ENCODE measurements at places on chromosomes 11 and 22.
A peak's percentile ranks its signal among the peaks of the same experiment; 100 is the strongest.

GRCh38 chr11:105192115-105192514 lies 52.5 kb upstream of the CARD18 start:
- no peak overlapping the region for H3K4me3 ChIP-seq
- DNase-seq: no peak
- no peaks in the 10 kb centered on the region for H3K4me1 ChIP-seq

DNA sequence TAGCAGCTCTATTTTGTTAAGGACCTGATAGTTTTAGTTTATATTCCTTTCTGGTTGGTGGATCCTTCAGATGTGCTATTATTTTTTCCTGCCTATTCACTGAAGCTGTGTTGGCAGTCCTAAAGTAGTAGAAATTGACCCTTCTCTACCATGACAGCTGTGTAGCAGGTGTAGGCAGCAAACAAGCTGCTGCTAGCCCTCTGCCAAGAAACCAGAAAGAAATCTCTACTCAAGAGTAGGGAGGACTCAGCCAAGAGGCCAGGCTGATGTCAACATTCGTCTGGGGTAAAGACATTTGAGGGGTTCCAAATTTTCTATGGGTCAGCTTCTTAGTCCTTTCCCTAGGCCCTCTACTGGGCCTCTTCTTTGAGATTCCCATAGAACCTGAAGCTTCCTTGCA lies 51.2 kb downstream of the CSTF3 start:
- H3K27ac ChIP-seq: no peak overlapping the region
- H3K4me1 ChIP-seq: no peaks in the 10 kb centered on the region
- DNase-seq: no peak

DNA sequence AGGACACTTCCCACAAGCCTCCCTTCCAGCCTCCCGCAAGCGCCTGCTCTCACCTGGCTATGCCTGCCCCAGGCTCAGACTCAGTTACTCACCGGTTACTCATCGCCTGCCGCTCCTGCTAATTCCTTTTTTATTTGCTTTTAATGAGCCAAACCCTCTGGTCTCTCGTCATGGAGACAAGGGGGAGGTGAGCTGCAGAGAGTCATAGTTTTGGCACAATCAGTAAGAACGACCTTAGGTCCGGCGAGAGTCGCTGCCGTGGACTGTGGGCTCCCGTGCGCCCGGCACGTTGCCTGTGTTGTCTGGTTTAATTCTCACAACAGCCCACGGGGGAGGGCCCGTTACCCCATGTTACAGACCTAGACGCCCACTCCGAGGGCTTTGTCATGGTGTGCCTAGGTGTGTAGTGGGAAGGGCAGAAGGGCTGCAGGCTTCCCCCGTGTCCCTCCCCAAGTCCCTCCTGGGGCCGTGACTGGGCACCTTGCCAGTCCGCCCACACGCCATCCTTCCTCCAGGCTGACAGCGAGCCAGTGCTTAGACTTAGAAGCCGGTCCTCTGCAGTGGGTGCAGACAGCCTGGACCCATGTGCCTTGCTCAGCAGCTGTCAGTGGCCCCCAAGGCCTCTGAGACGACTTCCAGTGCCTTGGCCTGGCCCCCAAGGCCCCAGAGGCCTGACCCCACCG lies 42.2 kb downstream of the WNT7B start:
- no peak overlapping the region for H3K4me3 ChIP-seq
- H3K4me1 ChIP-seq: no peaks in the 10 kb centered on the region
- H3K27ac ChIP-seq: no peak overlapping the region
- H3K36me3 ChIP-seq: no peaks in the 10 kb centered on the region

DNA sequence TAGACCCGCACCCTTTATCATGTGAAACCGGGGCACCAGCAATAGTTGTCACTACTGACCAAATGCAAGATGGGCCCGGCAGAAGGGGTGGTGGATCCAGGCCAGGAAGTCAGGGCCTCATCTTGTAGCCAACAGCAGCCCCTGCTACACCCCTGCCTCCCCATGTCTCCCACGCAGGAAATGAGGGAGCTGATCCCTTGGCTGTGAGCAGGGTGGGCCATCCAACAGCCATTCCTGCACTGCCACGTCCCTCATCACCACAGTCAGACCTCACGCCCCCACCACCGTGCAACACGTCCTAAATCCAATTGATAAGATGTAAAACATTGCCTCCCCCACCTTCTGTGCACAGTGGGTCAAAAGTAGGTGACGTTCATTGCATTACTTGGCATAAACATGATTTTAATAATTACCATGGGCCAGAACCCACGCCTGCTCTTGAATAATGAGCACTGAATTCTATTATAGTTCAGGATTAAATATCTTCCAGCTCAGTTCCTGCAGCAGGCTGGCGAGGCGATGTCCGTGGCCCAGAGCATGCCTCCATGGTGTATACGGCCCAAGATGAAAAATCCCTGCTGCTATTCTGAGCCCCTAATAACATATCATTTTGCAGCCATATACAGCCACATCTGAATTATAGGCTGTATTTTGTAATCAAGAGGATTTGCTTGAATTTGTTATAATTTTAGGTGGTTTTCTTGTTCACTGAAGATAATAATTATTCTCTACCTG lies 1373.8 kb downstream of the BRD1 start:
- DNase-seq: no peak
- no peak overlapping the region for H3K4me3 ChIP-seq
- H3K27me3 ChIP-seq: no peaks in the 10 kb centered on the region
- H3K36me3 ChIP-seq: no peaks in the 10 kb centered on the region

DNA sequence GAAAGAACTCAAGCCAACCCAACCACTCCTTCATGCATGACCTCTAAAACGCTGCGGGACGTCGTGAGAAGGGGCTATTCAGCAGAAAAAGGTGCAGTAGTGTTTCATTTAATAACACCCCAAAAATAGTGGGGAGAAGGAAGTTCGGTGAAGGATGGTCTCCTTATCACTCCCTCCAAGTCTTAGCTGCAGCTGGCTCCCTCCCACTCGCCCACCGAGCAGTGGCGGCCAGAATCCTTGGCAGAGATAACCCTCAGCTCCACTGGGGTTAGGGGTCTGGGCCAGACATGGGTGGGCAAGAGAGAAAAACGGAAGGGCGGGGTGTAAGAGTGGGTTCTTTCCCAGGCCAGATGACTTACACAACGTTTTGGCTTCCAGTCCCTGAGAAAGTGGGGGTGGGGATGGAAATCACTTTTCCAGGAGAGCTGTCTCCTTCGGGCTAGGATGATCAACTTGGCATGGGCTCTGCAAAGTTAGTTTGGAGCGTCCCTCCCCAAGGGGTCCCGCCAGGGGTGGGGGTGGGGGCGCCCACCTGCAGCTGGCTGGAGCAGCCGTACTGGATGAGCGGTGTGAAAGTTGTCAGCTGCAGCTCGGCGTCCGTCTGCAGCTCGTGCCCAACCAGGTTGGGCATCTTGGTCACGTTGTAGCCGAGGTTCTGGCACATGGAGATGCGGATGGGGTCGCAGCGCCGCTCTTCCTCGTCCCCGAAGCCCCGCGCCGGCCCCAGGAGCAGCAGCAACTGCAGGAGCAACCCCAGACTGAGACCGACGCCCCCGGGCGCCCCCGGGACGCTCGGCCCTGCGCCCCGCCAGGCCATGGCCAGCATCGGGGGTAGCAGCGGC lies 705 bp downstream of the FZD4 start:
- peak; percentile 48 for DNase-seq
- H3K27me3 ChIP-seq: peaks cover 29% of the 10 kb centered on the region
- peaks cover 23% of the 10 kb centered on the region for H3K36me3 ChIP-seq
- no peak overlapping the region for H3K27ac ChIP-seq
- H3K4me1 ChIP-seq: peaks cover 47% of the 10 kb centered on the region

DNA sequence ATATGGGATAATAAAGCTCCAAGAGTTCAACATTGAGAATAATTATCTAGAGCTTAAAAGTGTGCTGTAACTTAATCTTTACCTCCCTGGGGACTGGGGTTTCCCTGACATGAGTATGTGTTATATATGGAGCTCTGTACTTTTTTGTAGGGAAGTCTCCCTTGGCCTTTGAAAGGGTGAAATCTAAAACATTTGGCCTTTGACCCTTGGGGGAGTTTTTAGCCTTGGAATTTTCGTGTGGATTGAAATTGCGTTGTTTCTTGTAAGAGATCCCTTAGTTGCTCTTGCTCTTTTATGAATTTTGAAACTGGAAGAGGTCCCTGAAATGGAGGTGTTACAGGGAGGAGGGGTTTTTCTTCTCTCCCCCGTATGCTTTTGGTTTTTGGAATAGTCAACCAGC lies 450.0 kb downstream of the NELL1 start:
- H3K36me3 ChIP-seq: no peaks in the 10 kb centered on the region
- H3K4me1 ChIP-seq: peaks cover 4% of the 10 kb centered on the region
- DNase-seq: no peak
- no peaks in the 10 kb centered on the region for H3K27me3 ChIP-seq

DNA sequence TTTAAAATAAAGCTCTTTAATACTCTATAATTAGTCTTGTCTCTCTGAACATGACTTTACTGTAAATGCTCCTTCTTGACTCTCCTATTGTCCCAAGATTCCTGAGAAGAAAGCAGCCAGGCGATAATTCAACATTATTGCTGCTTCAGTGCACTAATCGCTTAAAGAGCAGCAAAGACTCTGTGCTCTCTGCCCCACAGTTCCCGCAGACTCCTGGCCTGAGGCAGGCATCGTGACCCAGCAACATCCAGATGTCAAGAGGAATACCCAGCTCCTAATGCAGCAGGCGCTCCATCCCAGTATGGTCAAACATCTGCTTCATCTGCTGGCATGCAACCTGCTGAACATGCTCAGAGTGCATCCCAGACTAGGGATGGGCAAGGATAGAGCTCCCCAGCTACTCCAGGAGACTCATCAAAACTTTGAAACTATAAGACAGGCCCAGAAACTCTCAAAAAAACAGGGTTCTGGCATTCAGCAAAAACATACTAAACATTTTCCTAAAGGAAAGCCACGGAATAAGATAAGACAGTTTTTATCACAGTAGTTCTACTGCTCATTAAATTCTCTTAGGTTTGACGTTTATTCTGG lies 270.0 kb downstream of the SOX6 start:
- no peaks in the 10 kb centered on the region for H3K27me3 ChIP-seq
- DNase-seq: peak; percentile 15
- H3K4me3 ChIP-seq: no peak overlapping the region
- no peaks in the 10 kb centered on the region for H3K36me3 ChIP-seq

GRCh38 chr11:69311767-69312385 lies 17.9 kb downstream of the MYEOV start:
- H3K4me3 ChIP-seq: no peak overlapping the region
- no peak for DNase-seq
- H3K4me1 ChIP-seq: no peaks in the 10 kb centered on the region
- H3K36me3 ChIP-seq: no peaks in the 10 kb centered on the region
- H3K27me3 ChIP-seq: no peaks in the 10 kb centered on the region
- H3K27ac ChIP-seq: no peak overlapping the region

DNA sequence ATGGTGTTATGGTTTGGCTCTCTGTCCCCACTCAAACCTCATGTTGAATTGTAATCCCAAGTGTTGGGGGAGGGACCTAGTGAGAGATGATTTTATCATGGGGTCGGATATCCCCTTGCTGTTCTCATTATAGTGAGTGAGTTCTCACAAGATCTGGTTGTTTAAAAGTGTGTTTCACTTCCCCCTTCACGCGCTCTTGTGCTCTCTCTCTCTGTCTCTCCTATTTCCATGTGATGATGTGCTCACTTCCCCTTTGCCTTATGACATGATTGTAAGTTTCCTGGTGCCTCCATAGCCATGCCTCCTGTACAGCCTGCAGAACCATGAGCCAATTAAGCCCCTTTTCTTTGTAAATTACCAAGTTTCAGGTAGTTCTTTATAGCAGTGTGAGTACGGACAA lies 765.1 kb downstream of the KCNA4 start:
- no peak overlapping the region for H3K4me3 ChIP-seq
- peaks cover under 1% of the 10 kb centered on the region for H3K27me3 ChIP-seq
- H3K36me3 ChIP-seq: no peaks in the 10 kb centered on the region
- no peak for DNase-seq

DNA sequence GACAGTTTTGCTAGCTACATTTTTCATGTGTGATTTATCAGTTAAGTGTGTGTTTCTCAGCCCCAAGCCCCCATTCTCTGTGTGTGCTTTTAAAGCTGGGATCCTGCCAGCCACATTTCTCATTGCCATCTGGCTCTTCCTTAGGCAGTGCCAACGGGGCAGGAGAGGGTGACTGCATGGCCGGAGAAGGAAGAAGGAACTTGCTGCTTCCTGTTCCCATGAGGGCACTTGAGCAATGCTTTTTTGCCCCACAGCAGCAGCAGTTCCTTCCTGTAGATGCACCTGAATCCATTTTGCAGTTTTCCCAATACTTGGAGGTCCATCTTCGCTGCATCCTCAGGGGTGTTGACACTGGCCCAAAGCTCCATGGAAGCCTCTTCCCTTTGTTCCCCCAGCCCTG lies 37.5 kb downstream of the TNRC6B start:
- no peaks in the 10 kb centered on the region for H3K27me3 ChIP-seq
- H3K27ac ChIP-seq: peak overlapping the region; percentile 77

GRCh38 chr11:114499756-114500155 lies 59.9 kb downstream of the NXPE1 start:
- no peak for DNase-seq
- no peak overlapping the region for H3K4me3 ChIP-seq
- no peaks in the 10 kb centered on the region for H3K27me3 ChIP-seq
- no peaks in the 10 kb centered on the region for H3K36me3 ChIP-seq
- H3K27ac ChIP-seq: no peak overlapping the region
- peaks cover 2% of the 10 kb centered on the region for H3K4me1 ChIP-seq

DNA sequence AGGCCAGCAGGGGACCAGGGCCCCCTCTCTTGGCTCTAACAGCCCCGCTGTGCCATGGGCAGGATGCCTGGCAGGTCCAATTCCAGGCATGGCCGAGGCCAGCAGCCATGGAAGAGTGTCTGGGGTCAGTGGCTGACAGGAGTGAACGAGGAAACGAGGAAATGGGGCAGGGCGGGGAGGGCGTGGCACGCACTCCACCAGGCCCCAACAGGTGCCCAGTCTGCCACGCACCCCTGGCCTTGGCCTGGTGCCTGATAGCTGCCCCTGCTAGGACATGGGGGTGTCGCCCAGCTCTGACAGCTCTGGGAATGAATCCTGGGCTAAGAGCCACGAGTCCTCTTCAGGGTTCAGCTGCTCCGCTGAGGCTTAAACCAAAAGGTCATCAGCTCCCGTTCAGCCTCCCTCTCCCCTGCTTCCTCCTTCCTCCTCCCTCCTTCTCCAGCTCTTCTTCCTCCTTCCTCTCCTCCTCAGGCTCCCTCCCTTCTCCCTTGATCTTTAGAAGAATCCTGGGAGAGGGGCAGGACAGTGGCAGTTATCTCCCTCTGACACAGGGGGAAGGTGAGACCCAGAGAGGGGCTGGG lies 11.5 kb upstream of the TBC1D22A start:
- H3K27ac ChIP-seq: no peak overlapping the region
- H3K4me1 ChIP-seq: no peaks in the 10 kb centered on the region
- no peak overlapping the region for H3K4me3 ChIP-seq
- H3K36me3 ChIP-seq: peaks cover 7% of the 10 kb centered on the region
- DNase-seq: no peak
- peaks cover 11% of the 10 kb centered on the region for H3K27me3 ChIP-seq

GRCh38 chr11:125637840-125638239 lies 12.9 kb downstream of the CHEK1 start:
- no peaks in the 10 kb centered on the region for H3K27me3 ChIP-seq
- H3K27ac ChIP-seq: no peak overlapping the region
- no peaks in the 10 kb centered on the region for H3K4me1 ChIP-seq
- peaks cover 76% of the 10 kb centered on the region for H3K36me3 ChIP-seq
- DNase-seq: no peak

GRCh38 chr22:28239941-28240340 lies 320.9 kb upstream of the PITPNB start:
- DNase-seq: no peak
- no peaks in the 10 kb centered on the region for H3K36me3 ChIP-seq
- H3K27me3 ChIP-seq: peaks cover under 1% of the 10 kb centered on the region
- no peaks in the 10 kb centered on the region for H3K4me1 ChIP-seq
- H3K27ac ChIP-seq: no peak overlapping the region
- no peak overlapping the region for H3K4me3 ChIP-seq

All from WTC11 (cell line).